Stimulated activated CD4-positive, alpha-beta T cell treated with anti-CD3 and anti-CD28 coated beads, TNF-alpha, amount 100 ng/mL, for 48 hours (primary cell): ENCODE measurements at places on chromosomes 3 and 15.

DNA sequence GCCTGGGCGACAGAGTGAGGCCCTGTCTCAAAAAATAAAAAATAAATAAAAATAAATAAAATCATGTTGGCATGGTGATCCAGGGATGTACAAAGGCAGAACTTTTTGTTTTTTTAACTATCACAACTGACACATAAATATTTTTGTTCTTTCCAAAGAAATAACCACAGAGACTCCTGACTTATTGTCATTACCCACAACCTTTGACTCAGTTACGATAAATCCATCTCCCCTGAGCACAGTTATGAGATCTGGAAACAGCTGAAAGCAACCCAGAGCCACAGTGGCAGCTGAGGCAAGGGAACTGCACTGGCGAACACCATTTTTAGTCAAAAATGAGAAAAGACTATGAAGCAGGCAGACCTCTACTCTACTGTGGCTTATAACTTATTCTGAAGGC lies 24.0 kb downstream of the OSBPL10 start:
- DNase-seq, result no peak

DNA sequence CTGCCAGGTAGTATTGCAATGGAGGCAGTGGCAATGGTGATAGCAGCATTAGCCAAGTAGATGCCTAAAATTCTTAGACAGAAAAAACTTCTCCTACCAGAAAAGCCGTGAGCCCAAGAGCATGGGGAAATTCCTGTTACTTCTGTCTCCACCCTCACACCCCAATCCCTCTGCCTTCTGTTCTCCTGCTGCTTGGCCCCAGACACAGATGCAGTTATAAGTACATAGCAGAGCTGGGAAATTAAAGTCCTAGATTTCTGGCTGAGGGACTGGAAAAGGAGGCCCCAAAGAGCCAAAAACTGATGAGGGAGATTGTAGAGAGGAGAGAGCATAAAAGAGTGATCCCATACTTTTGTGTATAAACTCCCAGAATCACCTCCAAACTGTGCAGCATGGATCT lies 166.9 kb downstream of the SMAD6 start:
- DNase-seq, result no peak

- no peak for DNase-seq
These were observed 27.4 kb upstream of the FURIN start for GRCh38 chr15:90840954-90841353.

- no peak for DNase-seq
These were observed 231.1 kb upstream of the COL8A1 start for GRCh38 chr3:99407257-99407656.

DNA sequence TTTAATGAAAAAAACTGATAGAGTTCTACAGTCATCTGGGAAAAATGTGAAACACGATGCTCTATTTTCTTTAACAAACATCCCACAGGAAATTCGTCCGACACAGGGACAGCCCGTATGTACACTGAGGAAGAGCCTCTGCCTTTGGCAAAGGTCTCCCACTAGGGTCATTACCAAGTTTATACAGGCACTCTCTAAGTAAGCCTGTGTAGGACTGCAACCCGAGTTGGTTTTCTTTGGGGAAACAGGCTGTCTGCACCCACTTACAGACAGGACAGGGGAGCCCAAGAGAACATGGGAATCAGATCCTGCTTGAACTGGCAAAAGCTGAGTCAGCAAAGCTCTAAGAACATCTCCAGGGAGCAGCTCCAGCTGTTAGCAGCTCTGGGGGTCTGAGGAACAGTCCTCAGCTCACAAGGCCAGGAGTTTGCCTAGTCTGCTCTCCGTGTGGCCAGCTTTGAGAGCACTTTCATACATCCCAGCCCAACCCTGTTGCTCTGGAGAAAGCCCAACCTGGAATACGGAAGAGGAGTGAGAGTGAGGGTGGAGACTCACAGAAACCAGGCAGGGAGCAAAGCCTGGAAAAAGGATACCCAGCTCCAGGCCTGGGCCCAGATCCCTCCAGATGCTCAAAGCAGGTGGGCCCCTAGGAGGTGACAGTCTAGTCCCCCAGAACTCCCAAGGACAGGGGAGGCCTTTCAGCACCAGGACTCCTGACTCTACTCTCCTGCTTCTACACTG lies 1.9 kb downstream of the TBC1D2B start:
- no peak for DNase-seq
